Neural crest cell (in vitro differentiated cells): ENCODE measurements at places on chromosomes 4 and X.

DNA sequence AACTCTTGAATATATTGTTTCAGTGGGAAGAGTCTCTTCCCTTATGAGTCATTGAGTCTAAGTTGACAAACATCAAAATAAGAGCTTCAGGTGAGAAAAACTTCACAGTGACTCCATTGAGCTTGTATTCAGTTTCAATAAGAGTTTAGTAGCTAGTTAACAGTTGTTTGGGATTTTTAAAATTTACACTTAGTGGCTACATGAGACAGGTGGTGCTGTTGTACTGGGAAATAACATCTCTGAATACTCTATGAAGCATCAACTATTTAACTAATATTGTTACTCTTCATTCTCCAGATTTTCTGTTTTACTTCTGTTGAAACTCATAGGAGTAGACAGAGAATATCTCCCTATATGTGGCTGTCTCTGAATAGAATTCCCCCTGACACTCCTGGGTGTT lies 1609.1 kb downstream of the C4orf33 start:
- no peak overlapping the region for H3K27ac ChIP-seq
- DNase-seq, result no peak
- no peaks in the 10 kb centered on the region for H3K36me3 ChIP-seq
- no peaks in the 10 kb centered on the region for H3K27me3 ChIP-seq
- H3K4me1 ChIP-seq, result no peaks in the 10 kb centered on the region
- H3K4me3 ChIP-seq, result no peak overlapping the region

DNA sequence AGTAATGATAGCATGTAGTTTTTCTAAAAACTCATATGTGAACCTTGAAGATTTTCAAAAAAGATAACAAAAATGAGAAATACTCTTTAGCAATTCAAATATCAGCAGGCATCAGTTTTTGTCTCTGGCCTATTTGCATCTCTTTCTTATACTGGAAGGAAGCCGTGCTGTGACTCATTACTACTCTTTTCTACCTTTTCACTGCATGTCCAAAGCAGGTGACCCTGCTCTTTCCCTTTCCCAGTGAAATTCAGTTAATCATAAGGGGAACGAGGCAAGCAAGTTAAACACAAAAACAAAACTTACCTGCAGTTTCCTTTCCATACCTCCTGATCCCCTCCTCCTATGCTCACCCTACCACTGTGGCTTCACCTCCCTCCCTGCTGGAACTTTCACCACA lies 9.3 kb downstream of the SPATA4 start:
- H3K27ac ChIP-seq, result no peak overlapping the region
- DNase-seq, result no peak
- H3K4me3 ChIP-seq, result no peak overlapping the region
- H3K27me3 ChIP-seq, result no peaks in the 10 kb centered on the region

GRCh38 chr4:17682222-17682566 lies 67.8 kb downstream of the MED28 start:
- H3K4me3 ChIP-seq, result no peak overlapping the region
- no peak for DNase-seq
- H3K27me3 ChIP-seq, result no peaks in the 10 kb centered on the region
- H3K36me3 ChIP-seq, result no peaks in the 10 kb centered on the region
- H3K4me1 ChIP-seq, result no peaks in the 10 kb centered on the region

DNA sequence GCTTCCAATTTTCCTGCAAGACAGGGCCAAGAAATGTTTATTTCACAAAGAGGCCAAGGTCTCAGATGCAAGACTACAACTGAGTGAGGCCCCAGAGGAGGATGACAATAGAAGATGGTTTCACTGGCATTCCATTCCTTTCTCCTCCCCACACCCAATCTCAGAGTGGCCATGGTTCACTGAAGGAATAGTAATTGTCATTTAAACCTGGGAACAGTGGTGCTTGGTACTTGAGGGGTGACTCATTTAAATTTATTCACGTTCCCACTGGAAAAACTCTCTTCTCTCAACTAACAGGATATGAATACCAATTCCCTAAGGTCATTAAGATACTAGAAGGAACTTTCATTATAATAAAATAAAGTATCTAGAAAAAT lies 35.3 kb upstream of the CXCL8 start:
- no peaks in the 10 kb centered on the region for H3K36me3 ChIP-seq
- no peak overlapping the region for H3K27ac ChIP-seq
- H3K4me1 ChIP-seq, result peaks cover 19% of the 10 kb centered on the region
- no peak overlapping the region for H3K4me3 ChIP-seq
- DNase-seq, result no peak
- H3K27me3 ChIP-seq, result no peaks in the 10 kb centered on the region
